Breast epithelium (tissue), 4 donors: ENCODE measurements at places on chromosomes 7 and 10.

DNA sequence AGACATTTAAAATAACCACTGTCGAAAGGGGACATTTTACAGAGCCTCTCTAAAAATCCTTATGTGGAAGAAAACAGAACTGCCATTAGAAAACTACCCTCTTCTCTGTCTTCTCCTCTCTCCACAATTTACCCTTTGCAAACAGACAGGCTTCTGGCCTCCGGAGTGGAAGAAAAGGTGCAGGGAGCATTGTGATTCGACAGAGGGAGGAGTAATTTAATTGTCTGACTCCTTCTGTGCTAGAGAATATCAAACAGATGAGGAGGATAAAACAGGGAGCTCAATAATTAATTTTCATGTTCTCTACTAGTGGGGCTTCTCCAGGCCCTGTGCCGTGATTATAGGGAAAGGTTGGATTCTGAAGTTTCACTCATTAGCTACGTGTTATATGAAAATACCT, 615.5 kb upstream of the MKI67 start:
- DNase-seq: no peak

- DNase-seq: no peak
Measured at GRCh38 chr7:38950309-38950708, 27.4 kb upstream of the POU6F2 start.

GRCh38 chr10:62453274-62453673, 79.1 kb downstream of the ZNF365 start:
- no peak for DNase-seq

DNA sequence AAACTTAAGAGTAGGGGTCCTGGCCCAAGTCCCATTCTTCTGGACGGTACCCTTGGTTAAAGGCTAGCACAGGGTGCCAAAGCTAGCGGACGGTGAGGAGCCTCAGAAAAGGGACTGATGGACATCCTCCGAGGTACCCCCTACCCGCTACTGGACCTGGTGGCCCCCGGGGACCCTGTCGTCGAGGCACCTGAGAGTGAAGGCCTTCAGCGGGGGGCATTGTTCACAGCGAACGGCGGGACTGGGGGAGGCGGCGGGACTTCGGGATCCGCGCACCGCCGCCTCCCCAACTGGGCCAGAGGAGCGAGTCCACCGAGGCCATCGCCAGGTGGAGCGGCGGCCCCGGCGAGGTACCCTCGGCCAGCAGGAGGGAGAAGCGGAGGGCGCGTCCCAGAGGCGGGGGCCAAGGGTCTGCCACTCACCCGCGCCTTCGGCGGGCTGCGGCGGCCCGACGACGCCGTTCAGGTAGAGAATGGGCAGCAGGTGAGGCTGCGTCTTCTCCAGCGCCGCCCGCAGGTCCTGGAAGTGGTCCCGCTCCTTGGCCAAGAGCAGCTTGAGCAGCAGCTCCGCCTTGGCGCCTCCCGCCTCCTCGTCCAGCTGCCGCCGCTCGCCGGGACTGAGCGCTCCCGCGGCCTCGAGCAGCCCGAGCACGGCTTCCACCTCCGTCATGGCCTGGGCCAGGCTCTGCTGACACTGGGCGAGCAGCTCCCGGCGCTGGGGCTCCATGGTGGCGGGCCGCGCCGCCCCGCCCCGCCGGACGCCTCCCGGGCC, 575 bp downstream of the DLG5 start:
- DNase-seq: peak; percentile 75

DNA sequence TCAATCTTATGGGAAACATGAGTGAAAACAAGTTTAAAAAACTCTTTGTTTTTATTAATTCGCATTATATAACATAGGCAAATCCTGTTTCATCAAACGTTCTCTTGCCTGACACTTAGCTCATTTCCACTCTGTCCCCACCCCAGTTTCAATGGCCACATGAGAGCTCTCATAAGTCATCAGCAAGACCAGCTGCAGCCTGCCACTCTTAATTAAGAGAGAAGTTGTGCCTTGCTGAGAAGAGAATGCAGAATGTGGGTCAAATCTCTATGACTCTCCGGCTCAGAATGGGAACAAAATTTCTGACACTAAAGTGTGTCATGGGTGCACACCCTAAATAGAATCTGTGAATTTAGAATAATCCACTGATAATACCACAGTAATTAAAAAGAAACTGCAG, 39.6 kb downstream of the ASAH2 start:
- DNase-seq: no peak

DNA sequence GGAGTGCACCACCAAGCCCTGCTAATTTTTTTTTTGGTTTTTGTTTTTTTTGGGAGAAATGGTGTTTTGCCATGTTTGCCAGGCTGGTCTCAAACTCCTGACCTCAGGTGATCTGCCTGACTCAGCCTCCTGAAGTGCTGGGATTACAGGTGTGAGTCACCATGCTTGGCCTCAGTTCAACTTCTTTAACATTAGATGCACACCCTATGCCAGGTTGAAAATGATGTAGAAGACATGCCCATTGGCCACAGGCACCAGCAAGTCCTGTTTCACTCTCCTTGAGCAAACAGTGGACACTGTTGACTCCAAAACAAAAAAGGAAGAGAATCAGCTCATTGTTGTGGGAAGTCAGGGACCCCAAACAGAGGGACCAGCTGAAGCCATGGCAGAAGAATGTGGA, 1205.3 kb downstream of the REEP3 start:
- no peak for DNase-seq

DNA sequence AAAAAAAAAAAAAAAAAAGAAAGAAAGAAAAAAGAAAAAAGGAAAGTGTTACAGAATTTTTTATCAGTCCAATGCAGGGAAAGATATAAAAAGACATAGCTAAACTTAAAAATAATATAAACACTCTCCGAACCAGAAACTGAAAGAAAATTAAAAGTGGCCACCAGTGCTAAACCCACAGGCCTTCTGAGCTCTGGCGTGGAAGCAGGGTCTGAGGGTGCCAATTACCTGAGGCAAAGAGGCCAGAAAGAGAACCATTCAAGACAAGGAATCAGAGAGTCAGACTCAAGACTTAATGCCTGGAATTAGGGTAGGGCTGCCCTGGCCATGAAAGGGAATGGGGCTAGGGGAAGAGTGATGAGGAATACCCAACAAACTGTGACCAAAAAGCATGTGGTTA, 36.9 kb upstream of the STARD3NL start:
- no peak for DNase-seq

GRCh38 chr7:5755704-5756504, 25.6 kb downstream of the RNF216 start:
- DNase-seq: no peak

DNA sequence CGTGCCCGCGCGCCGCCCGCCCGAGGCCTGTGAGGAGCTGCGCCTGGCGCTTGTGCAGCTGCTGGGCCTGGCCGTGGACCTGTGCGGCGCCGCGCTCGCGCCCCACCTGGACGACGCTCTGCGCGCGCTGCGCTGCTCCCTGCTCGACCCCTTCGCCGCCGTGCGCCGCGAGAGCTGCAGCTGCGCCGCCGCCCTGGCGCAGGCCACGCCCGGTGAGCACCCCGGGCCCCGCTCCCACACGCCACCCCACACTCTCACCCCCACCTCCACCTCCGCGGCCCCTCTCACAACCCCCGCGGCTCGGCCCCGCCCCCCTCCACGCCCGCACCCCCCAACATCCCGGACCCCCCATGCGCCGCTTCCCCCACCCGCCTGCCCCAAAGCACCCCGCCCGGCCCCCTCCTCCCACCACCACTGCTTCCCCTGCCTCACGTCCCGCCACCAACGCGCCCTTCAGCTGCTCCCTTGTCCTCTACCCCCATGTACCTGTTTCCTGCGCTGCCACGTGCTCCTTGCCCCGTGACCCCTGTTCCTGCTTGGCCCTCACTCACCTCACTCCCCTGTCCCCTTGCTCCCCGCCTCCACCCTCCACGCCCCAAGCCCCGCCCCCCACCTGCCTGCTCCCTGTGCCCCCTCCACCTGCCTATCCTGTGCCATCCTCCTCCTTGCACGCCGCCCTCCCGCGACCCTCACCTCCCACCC, at the start of gene PRKAR1B:
Gene PRKAR1B, minus strand, starts transcription at position 178 of the 702 bp plus-strand sequence. CDS start 15,776 bp downstream, outside the sequence.
- DNase-seq: peak; percentile 41

DNA sequence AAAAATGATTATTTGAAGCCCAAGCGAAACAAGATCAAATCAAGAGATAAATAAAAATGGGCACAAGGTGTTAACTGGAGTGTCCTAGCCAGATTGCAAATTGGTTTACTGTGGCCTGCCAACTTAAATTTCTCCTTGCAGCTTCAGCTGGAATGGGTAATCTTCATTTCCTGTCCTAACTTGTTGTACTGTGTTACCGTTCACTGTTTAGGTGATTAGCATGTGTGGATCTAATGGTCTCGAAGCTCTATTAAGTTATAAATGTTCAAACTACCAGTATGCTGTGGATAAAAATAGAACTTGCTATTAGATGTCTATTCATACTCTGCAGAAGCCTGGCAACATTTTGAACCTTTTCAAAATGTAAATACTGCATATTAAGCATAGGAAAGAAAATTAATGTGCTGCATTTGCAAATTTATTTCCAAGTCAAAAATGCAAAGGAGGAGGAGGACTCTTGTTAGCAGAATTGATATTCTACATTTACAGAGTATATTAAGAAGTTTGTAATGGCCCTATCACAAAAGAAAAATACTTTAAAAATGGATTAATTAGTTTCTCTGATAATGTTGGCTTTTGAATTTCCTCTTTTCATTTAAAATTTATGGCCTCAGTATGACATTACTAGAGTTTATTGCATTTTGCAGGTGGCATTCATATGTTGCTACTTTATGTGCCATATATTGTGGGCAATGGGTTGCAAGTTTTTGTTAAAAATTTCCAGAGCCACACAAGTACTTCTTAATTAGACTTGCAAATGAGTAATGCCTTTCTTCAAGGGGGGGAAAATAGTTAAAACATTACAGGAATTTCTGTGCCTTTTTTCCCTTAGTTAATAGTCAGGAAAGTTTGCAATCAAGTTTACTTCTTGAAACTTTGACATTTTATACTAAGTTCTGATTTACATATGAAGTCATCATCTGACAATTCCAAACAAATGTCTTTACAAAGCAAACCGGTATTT, 92.1 kb downstream of the CABCOCO1 start:
- DNase-seq: no peak

DNA sequence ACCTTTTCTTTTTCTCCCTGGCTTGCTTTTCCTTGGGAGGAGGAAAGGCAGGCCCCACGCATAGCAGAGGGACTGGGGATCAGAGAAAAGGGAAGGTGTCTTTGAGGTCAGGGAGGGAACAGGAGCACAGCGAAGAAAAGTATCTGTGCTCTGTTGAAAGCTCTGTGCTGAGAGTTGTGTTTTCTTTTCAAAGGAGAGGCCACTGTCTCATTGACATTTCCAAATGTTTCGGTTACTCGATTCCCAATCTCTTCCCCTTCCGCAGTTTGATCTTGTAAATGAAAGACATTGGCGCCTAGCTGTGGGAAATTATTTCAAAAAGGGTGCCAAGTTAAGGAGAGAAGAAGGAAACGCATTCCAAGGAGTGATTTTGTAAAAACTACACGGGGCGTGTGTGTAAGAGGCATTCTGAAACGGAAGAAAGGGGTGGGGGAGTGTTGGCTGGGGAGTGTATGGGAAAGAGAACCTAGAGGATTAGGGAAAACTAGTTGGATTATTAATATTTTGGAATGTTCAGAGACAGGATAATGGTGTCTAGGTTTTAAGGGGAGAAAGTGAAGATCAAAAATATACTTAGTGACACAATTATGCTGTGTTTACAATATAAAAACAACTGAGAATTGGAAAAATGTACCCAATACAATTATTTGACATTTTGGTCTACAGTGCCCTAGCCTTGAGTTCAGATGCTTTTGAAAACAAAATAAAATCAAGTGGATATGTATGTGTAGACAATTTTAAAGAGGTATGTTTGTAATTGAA, 708 bp downstream of the KLHDC10 start:
- no peak for DNase-seq

DNA sequence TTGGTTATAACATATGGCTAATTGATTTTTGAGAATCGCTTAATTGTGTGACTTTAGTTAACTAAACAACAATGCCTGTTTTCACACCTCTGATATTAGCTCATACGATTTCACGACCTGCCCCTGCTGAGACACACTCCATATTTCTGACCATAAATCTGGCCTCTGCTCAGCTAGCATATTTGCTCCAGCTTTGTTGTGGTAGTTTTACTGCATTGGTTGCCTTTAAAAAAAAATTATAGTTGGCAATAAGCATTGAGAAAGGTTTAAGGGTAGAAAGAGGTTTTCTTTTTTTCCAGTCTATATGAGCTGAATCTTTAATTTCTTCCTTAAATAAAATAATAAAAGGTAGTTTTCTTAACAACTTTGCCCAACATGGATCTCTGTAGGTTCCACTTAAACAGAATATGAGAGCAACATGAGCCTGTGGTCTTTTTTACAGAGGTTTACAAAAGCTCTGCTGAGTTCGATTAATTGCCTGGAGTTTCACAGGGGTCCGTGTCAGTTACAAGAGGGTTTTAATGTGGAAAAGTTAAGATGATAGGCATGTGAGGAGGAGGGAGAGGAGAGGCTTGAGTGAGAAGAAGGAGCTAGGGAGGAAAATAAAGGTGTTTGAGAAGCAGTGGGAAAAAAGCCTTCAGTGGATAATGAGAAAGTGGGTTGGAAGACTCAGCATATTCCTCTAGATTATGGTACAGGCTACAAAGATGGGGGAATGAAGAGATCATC, 318.2 kb downstream of the CXCL12 start:
- no peak for DNase-seq

DNA sequence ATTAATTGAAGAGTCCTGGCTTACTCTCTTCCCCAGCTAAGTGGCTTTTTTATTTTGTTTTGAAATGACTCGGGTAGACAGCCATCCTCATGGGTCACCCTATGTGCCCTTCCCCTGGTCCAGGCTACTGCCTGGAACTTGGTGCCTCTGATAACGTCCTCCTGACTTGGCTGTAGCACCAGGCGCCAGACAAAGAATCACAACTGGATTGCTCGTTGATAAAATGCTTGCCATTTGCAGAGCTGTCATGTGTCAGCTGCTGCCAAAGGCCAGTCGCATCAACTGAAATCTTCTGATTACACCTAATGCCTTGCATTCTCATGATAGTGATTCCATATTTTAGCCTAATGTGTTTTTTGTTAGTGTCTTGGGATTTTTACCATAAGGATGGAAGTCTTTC, 27.4 kb upstream of the ABLIM1 start:
- DNase-seq: no peak

GRCh38 chr10:86110156-86110786, 256.3 kb downstream of the GRID1 start:
- no peak for DNase-seq
